ENCODE measurements at places on chromosomes 7 and 10.
A peak's percentile ranks its signal among the peaks of the same experiment; 100 is the strongest.

GRCh38 chr7:17971411-17971810, 31.1 kb upstream of the SNX13 start:
- DNase-seq, result no peak

GRCh38 chr10:35379226-35380137, 43.2 kb downstream of the CCNY start:
- DNase-seq, result peak; percentile 16

DNA sequence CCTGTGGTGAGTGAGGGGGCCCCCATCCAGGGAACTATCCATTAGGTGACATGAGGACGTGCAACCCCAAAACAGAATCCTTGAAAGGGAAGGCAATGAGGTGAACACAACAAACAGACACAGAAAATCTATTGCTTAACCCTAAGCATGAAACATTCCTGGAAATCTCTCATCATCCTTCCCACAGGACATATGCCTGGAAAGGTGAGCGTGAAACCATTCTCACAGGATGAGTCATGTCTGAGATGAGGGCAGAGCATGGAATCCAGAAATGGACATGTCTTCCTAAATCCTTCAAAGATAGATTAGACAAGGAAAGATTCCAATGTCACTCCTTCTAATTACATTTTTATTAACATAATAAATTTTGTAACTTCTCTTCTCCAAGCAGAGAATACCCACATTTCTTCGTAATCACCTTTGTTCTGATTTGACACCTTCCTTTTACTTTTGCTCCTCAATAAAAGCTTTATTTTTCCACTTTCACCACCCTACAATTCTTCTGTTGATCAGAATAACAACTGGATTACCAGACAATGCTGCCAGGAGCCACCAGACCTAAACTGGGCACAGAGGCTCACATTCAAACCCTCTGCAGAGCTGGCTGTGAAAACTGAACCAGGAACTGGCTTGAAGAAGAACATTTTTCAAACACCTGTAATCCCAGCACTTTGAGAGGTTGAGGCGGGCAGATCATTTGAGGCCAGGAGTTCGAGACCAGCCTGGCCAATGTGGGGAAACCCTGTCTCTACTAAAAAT, 67.2 kb downstream of the COBL start:
- no peak for DNase-seq

DNA sequence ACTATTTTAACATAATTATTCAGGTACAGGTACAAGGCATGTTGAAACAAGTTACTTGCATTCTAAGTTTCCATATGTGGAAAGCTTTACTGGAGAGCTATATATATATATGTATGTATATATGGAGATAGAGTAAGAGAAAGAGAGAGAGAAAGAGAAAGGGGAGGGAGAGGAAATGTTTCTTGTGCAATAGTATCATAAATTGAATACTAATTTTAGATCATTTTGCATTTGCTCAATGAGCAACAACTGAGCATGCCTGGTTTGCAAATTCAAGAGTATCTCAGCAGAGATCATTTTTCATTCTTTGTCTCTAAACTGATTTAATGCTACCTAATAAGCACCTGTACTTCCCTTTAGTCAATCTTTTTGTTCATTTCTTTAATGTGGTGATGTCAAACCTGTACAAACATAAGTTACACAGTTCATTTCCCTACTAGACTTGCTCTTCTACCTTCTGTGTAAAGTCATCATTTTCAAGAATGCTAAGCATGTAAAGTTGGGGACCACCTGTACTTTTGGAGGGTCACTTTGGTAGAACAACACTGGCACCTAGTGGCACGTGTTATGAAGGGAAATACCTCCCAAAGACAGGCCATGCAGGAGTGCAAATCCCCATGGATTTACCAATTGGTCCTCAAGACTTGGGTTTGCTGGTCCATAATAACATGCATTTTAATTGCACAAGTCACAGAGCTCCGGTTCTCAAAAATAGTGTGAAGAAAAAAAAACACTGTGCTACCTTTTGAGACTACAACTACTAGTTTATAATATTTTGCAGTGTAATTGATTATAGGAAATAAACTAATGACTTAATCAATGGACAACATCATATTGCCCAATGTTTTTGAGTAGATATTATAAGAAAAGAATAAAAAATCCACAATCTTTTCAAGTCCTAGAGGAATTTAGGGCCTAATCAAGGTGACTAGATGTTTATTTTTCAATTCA, 431.2 kb upstream of the IGFBP3 start:
- peak; percentile 14 for DNase-seq

DNA sequence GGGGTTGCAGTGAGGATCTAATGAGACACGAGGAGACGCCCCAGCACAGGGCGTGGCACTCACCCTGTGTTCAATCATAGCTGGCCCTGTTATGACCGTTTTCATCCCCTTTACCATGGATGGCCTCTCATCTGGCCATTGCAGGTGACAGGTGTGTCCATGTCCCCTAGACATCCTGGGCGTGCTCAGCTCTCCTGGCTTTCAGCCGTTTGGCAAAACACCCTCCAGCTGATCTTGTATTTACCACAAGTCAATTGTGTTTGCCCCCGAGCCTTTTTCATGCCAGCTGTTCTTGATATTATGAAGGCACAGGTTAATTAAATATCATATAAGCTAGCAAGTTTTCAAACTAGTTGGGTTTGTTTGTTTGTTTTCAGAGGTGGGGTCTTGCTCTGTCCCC, 97.1 kb downstream of the CHST15 start:
- no peak for DNase-seq

DNA sequence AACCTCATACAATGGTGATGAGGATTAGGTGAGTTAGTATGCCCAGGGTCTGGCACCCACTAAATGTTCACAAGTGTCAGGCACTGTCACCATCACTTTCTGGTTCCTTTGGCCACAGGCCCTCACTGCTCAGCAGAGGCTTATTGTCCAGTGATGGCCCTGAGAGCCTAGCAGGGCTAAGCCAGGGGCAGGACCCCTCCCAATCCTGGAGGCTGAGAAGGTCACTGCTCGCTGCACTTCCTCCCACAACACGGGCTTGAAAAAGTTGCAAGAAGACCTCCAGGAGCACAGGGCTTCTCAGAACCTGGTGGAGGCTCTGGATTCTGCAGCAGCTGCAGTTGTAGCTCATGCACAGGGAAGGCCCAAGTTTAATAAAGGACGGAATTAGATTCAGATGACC, 48.1 kb downstream of the DRGX start:
- DNase-seq, result no peak

All from activated CD4-positive, alpha-beta T cell treated with anti-CD3 and anti-CD28 coated beads, Interleukin-10, Interleukin-2, amounts not matched to agents 100 ng/mL and 50 ng/mL, durations not matched to agents 16 hours and 8 hours (primary cell).